ENCODE measurements at places on chromosomes 1 and 21.

DNA sequence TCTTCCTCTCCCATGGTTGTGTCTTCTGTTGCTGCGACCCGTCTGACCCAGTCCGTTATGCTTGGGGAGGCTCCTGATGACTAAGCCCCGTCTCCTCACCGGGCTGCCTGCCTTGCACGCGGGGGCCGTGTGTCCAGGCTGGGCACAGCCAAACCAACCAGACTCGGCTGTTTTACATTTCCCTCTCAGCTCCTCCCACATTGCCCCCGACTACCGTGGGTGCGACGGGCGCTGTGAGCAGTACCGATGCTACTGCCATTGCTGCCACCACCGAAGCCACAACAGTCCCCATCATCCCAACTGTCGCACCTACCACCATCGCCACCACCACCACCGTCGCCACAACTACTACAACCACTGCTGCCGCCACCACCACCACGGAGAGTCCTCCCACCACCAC is 46.0 kb upstream of the CNTN2 start:
- no peak for DNase-seq

- DNase-seq: no peak
Observed at GRCh38 chr1:38578271-38578951, 281.2 kb downstream of the RRAGC start.

DNA sequence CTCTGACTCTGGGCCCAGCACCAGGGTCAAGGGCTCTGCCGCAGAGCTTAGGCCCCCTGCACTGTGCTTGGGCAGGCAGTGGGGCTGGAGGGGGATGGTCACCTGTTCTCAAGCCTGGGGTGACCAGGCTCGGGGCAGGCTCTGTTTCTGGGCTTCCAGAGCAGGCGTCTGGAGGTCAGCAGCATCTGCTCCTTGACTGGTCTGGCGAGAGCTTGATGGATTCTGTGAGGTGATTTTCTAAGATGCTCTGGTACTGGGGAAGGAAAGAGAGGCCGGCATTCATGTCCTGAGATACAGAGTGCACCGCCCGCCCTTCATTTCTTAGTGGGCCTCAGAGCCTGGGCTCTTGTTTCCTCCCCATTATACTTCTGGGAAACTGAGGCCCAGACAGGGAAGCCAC is 24.5 kb downstream of the RAB7B start:
- no peak for DNase-seq

- no peak for DNase-seq
Observed at GRCh38 chr1:17742583-17742982, 12.6 kb upstream of the ACTL8 start.

DNA sequence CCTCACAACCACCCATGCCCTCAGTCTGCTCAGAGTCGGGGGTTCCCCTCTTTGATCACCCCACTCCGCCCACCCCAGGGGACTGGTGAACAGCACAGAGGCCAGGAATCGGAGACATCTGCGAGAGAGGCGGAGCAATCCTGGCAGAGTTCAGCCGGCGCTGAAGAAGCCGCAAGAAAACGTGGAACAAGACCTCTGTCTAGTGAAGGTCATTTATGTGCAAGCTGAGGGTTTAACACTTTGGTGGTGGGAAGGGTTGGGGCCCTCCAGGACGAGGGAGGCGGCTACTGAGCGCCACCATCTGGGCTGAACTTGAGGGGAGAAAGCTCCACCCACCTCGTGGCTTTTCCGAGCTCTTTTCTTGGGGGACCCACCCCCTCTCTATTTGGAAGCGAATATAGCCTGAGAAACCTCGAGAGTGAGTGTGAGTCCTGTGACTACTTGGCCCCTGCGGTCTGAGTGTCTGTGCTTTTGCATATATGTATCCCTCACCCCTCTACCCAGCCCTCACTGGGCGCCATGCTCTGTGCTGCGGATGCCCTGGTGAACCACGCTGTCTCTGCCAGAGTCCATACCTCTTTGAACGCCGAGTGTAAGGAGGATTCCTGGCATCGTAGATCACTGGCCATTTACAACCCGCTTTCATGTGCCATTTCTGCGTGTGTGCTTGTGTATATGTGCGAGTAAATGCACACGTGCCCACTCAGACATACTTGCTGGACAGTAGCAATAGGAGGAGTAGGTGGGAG is 1.2 kb upstream of the EPHA10 start:
- DNase-seq: no peak

- peak; percentile 47 for DNase-seq
Observed at GRCh38 chr21:31604591-31605190, 54.8 kb upstream of the SOD1 start.

GRCh38 chr1:185929776-185930175 is 195.6 kb downstream of the HMCN1 start:
- no peak for DNase-seq

DNA sequence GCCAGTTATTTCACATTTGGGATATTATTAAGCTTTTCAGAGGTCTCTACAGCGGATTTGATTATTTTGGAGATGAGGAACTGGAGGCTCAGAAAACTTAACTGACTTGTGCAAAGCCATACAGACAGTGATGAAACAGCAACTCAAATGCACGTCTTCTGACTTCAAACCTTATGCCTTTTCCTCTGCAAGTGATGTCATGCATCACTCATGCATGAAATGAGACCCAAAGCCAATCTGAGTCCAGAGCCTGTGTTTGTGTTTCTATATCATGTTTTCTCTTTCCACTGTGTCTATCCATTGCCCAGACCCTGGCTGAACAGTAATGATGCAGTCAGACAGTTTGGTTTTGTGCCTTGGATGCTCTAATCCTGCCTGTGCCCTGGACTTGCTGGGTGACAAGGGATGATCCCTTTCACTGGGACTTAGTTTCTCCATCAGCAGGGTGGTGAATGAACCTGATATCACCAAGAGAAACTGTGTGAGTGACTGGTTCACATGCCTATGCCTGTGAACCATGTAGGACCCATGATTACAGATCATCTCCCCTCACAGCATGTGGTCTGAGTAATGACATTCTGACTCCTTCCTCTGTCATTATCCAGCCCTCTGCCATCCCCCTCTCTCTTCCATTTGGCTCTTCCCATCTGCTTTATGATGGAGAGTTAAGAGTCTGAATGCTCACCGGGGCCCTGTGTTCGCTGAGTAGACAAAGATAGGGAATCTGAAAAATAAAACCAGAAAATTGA is 33.4 kb downstream of the SLAMF6 start:
- DNase-seq: no peak

- no peak for DNase-seq
Observed at GRCh38 chr1:119079881-119080280, 60.6 kb downstream of the WARS2 start.

DNA sequence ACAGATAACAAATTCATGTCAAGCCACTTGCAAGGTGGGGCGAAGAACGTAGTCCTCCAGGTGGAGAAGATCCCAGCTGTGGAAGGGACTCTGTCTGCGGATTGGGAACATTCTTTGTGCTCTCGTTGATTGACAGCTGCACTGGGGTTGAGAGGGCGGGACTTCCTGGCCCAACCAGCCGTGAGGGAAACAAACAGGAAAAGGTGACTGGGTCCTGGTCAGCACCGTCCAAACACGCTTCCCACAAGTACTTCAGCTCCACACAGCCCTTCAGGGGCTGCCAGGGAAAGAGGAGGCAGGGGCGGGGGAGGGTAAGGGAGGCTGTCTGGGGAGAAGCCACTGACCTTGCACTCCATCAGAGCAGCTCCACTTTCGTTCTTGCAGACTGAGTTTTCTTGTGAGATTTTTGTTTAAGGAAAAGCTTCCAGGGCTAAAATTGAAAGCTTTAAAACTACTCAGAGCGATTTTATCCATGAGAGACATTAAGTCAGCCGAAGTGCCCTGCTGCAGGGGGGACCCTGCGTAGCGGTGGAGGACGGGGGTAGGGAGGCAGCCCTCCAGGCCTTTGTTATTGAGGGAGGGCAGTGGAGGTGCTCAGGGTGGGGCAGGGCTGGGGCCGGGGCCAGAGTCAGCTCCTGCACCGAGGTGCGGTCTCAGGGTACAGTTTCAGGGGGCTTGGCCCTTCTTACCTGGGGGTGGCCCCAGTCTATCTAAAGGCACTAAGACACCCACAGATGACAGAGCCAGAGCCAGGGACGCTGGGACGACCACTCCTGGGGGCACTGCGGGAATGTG is 21.6 kb upstream of the STUM start:
- DNase-seq: no peak

DNA sequence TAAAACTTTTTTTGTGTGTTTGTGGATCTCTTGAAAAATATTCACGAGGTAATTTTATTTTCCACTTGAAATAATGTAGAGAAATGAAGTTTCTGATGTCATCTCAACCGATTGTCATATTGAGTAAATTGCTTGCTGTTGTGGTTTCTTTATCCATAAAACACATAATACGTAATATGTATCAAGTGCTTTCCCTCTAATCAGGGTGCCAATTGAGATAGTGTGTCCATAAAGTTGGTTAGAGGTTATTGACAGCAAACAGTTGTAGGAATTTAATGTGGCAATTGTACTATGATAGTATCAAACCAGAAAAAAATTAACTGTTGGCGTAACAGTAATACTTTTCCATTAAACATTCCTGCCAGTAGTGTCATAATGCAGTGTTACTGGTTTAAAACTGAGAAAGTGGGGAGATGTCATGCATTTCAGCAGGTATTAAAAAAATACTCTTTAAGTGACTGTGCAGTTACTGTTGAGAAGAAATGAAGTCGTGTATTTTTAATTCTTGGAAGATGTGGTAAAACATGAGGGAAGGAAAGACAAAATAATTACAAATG is 38.3 kb downstream of the USP25 start:
- no peak for DNase-seq

DNA sequence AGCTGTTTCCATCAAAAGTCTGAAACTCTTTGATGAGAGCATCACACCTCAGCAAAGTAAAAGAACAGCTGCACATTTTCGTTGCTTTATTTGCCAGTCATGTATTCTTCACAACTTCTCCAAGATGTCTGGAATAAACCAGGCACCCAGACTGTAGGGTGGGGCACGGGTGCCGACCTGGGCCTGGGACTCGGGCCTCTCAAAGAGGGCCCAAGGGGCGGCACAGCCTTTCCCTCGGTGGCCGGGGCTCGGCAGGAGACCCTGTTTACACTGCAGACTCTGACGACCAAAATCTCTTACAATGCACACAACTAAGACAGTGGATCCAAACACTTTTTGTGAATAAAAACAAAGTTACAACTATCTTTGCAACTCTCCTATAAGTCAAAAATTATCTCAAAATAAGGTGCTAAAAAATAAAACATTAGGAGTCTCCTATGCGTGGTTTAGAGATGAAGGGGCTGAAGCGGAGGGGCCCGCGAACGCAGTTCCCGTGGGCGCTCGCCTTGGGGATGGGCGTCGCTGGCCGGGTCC is 696 bp downstream of the LSS start:
- DNase-seq: no peak

- DNase-seq: no peak
Observed at GRCh38 chr1:222880587-222880986, 65.7 kb downstream of the DISP1 start.

DNA sequence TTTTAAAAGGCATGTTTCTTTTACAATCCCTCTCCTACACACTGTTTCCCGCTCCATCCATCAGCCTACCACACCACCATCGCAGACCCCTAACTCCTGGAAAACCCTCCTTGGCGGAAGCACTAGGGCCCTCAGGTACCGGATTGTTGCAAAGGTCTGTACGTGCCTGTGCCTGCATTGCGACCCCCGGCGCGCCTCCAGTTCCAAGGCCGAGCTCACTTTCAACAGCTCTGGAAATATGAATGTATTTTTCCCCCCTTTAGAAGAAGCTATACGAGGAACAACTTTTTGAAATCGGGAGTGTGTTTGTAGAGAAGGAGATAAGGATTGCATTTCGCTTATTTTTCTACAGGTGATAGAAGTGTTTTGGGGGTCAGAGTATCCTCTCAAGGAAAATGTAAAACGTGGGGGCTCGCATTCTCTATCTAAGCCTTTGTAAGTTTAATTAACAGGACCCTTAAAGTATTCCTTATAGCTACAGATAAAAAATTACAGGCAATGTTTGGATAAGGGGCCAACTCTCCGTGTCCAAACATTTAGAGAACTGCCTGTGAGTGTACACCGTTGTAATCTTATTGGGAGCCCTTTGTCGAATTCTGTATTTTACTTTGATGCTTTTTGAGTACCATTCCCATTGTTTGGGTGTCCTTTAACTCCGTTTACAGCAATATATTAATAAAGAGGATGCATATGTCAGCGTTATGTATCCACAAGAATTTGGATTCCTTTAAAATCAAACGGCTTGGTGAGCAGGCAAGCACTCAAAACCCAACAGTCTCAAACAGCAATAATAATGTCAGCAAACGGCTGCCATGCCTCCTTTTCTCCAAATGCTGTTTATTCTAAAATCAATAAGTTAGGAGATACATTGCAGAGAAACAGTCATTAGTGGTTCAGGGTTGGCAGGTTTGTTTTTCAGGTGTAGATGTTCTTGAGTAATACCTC is 5.9 kb downstream of the PRRX1 start:
- no peak for DNase-seq

DNA sequence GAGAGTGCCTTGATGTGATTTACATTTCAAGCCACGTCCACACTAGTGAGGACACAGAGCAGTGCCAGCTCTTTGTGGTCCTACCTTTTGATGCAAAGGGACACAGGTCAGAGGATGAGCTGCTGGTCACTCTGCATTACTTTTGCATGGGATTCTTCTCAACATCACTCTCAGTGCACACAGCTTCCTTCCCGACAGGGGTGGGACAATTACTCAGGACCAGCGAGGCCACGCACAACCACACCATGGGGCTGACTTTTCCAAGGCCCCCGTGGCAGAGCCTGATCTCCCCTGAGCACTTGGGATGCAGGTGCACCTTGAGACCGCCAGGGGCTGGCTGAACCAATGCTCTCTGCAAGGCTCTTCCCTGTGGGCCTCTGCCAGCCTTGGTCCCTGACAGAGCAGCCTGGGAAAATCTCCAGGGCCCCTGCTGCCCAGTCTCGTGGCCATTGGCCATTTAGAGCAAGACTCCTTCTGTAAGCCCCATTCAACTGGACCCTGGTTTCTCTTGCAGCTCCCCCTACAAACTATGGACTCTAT is 13.2 kb upstream of the PRAMEF12 start:
- DNase-seq: no peak

DNA sequence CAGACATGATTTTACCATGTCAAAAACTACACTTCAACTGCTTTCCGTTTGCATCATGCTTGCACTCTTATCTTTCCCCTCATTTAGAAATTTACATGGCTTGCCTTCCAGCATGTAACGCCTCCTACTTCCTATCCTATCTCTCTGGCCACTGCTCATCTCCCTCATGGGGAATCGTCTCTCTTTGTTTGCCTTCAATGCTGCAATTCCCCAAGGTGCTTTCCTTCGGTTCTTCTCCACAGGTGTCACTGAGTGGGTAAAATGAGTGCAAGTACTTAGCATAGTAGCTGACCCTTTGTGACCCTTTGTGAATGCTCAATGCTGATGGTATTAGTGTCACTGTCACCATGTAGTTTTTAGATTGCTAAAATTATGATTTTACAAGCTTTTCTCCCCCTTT is 63.1 kb downstream of the APP start:
- no peak for DNase-seq

- DNase-seq: no peak
Observed at GRCh38 chr1:3716351-3716750, 35.9 kb upstream of the CCDC27 start.

DNA sequence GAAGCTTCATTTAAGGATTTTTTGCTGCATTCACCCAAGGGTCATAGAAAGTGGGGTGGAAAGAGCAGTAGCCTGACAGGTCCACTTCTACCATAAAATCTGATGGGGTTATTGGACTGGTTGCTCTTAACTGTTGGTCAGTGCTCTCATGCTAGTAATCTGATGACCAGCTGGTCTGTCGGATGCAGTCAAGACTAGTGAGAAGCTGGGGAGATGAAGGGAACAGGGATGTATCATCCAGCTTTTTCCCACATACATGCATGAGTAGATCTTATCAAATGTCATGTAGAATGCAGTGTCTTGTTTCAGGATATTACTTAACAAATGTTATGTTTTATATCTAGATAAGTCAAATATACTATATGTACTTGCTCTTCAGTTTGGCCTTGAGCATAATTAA is 11.1 kb downstream of the ATP1B1 start:
- no peak for DNase-seq

GRCh38 chr1:54016343-54017282 is 1.4 kb downstream of the LDLRAD1 start:
- no peak for DNase-seq

Data from stimulated activated CD8-positive, alpha-beta memory T cell treated with anti-CD3 and anti-CD28 coated beads, Interleukin-7, amount 100 ng/mL, for 1 hour (primary cell).